GM23248 (cell line): ENCODE measurements at places on chromosomes 2 and 18.
A peak's percentile ranks its signal among the peaks of the same experiment; 100 is the strongest.

- DNase-seq = no peak
Measured at GRCh38 chr2:30282081-30282480, 50.7 kb downstream of the LBH start.

DNA sequence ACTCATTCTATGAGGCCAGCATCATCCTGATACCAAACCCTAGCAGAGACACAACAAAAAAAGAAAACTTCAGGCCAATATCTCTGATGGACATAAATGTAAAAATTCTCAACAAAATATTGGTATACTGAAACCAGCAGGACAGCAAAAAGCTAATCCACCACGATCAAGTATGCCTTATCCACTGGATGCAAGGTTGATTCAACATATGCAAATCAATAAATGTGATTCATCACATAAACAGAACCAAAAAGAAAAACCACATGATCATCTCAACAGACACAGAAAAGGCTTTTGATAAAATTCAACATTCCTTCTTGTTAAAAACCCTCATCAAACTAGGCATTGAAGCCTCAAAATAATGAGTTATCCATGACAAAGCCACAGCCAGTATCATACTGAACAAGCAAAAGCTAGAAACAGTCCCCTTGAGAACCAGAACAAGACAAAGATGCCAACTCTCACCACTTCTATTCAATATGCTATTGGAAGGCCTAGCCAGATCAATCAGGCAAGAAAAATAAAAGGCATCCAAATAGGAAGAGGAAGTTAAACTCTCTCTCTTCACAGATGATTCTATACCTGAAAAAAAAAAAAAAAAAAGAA lies 45.3 kb downstream of the RTTN start:
- no peak for DNase-seq

- DNase-seq = no peak
Measured at GRCh38 chr2:152620985-152621384, 96.3 kb downstream of the PRPF40A start.

- DNase-seq = no peak
Measured at GRCh38 chr2:50777954-50778353, 254.0 kb downstream of the NRXN1 start.

DNA sequence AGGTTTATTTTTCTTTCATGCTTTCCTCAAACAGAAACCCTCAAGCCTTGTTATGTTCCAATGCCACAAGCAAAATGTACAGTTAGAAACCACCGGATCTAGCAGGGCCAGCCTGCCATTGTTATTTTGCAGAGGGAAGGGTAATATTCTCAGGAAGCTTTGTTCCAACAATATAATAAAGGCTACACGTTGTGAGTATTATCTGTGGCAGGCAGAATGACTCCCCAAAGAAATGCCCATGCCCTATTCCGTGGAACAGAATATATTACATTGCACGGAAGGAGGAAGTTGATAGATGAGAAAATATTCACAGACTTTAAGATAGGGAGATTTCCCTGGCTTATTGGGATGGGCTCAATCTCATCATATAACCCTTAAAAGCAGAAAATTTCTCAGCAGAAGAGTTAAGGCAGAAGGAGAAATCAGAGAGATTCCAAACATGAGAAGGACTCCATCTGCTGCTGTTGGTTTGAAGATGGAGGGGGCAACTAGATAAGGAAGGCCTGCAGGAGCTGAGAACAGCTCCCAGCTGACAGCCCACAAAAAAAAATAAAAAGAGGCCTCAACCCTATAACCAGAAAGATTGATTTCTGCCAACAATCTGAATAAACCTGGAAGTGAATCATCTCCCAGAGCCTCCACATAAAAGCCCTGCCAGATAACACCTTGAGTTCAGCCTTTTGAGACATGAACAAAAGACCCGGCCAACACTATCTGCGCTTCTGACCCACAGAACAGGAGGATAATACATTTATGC lies 466.6 kb downstream of the LPIN1 start:
- no peak for DNase-seq

DNA sequence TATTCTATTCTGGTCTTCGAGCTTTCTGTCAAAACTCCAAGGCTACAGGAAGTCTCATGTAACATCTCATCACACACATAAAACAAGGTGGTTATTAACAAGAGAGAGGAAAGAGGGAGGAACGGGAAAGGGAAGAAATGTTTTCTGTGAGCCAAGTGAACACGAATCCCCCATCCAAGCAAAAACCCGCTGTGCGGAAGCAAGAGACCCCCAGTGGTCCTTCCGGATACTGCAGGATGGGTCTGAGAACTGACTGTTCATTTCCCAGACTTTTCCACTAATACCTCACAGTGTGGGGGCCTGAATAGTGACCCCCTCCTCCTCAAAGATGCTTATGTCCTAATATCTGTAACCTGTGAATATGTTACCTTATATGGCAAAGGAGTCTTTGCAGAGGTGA lies 19.0 kb upstream of the DIPK1C start:
- DNase-seq = peak; percentile 35

DNA sequence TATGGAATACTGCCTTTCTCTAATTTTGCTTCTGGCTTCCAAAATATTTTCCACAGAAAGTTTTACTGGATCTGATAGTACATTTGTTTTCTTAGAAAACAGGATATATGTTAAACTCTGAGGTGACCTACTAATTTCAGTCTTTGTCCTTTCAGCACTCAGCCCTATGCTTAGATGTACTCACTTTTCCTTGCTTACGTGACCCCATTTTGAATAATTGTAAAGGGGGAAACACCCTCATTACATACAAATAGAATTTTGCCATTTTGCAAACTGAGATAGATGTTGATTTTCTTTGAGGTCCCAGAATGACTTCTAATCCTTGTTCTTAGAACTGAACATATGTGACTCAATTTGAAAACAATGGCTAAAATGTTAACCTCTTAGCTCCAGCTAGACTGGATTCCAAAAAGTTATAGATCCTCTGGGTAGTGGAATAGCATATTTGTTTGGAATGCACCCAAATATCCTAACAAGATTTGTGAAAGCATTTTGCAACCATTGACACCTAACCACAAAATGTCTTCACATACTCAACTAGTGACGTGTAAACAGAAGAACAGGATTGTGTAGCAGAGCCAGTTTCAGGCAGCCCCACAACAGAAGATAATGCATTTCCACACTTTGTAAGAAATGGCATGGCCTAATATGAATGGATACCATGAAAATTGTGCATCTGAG lies 44.8 kb upstream of the EHBP1 start:
- peak; percentile 88 for DNase-seq

GRCh38 chr18:58196881-58197872 lies 153.2 kb downstream of the NEDD4L start:
- DNase-seq = no peak

DNA sequence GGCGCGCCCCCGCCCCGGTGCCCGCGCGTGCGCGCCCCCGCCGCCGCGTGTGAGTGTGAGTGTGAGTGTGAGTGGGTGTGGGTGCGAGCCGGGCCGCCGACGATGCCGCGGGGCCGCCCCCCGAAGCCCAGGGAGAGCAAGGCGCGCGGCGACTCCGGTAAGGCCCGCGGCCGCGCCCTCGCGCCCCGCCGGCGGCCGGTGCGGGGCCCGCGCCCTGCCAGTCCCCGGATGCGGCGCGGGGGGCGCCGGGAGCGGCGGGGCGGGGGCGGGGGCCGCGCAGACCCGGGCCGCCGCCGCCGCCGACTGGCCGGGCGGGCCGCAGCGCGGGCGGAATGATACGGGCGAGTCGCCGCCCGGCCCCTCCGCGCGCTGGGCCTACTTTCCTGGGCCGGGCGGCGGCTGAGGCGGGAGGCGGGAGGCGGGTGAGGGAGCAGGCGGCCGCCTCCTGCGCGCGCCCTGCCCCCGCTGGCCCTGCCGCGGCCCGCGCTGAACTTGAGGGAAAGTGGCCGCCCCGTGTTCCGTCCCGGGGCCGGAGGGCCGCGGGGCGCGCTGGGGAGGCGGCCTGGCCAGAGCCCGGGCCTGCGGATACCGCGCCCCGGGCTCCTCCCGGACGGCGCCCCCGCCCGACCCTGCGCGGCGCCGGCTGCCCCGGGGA lies at the start of gene ZNF236:
TSS of gene ZNF236 (plus strand) at position 52 of the 655 bp plus-strand sequence. CDS start at position 103, 51 bp downstream.
- peak; percentile 89 for DNase-seq

- DNase-seq = no peak
Measured at GRCh38 chr2:46751897-46752296, 163.7 kb downstream of the MCFD2 start.

DNA sequence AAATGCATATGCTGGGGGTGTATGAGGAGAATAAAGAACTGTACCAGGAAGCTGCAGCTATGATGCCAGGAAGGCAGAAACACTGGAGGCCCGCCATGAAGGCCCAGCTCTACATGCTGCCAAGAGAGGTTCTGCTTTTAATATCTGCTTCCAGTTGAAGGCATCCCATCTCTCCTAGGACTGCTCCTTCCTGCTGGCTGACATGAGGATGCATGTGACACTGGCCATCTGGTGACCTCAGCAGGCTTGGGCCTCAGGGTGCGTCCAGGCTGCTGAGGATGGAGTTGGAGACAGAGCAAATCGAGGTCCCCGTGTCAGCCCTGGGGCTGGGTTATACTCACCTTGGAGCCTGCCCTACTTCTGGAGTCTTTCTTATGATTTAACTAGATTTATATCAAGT lies 49.0 kb downstream of the PSMG2 start:
- no peak for DNase-seq

GRCh38 chr2:230218421-230218820 lies 1.4 kb downstream of the SP110 start:
- DNase-seq = peak; percentile 2

- no peak for DNase-seq
Measured at GRCh38 chr2:210541290-210541902, 15.0 kb upstream of the CPS1 start.

- DNase-seq = no peak
Measured at GRCh38 chr2:8440029-8440778, 241.7 kb upstream of the ID2 start.

GRCh38 chr18:3647636-3648035 lies 197.7 kb downstream of the TGIF1 start:
- no peak for DNase-seq

DNA sequence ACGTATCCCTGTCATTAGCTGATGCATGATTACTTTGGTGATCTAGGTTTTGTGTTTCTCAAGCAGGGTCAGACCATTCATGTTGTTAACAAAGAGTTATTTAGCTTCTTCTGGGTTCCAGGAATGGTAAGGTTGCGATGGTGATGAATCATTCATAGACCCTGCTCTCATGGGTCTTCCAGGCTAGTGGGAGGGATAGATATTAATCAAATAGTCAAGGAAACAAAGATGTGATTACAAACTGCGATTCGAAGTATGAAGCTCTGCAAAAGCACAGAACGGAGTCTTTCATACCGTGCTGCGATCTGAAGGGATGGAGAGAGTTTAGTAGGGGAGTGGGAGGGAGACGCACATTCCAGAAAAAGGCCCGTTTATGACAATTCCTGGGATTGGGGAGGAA lies 42.1 kb downstream of the CAVIN2 start:
- no peak for DNase-seq

DNA sequence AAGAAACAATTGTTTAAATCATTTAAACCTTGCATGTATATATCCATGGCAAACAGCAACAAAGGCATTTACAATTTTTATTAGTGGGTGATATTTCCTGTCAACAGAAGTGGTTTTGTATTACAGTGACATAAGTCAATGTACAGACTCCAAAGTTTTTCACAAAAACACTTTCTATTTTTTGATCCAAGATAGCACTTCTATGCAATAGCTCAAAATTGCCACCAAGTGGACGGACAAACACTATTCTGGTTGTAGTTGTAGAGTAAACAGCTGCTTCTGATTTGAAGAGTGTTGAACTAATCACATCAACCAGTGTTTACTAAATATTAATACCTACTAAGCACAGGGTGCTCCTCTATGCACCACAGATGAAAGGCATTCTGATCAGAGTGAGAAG lies 421.4 kb downstream of the NCKAP5 start:
- no peak for DNase-seq

DNA sequence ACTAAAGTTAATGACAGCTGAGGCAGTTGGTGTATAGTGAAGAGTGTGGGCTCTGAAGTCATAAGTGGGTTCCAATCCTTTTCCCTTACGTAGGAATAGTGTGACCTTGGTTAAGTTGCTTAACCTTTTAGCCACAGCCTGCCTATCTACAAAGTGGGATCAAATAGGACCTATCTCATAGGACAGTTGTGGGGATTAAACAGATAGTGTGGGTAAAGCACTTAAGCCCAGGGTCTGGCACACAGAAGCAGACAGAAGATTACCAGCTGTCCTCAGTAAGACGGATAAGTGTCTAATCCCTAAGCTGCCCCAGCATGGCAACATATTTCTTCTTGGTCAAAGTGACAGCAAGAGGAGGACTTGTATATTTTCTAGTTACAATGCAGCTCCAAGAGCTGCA lies 28.2 kb downstream of the UBE2F start:
- DNase-seq = no peak

- no peak for DNase-seq
Measured at GRCh38 chr2:24824966-24825882, 32.0 kb downstream of the CENPO start.

GRCh38 chr2:135694711-135695110 lies 46.9 kb upstream of the UBXN4 start:
- peak; percentile 19 for DNase-seq

GRCh38 chr2:1701020-1701419 lies 43.3 kb downstream of the PXDN start:
- DNase-seq = no peak

DNA sequence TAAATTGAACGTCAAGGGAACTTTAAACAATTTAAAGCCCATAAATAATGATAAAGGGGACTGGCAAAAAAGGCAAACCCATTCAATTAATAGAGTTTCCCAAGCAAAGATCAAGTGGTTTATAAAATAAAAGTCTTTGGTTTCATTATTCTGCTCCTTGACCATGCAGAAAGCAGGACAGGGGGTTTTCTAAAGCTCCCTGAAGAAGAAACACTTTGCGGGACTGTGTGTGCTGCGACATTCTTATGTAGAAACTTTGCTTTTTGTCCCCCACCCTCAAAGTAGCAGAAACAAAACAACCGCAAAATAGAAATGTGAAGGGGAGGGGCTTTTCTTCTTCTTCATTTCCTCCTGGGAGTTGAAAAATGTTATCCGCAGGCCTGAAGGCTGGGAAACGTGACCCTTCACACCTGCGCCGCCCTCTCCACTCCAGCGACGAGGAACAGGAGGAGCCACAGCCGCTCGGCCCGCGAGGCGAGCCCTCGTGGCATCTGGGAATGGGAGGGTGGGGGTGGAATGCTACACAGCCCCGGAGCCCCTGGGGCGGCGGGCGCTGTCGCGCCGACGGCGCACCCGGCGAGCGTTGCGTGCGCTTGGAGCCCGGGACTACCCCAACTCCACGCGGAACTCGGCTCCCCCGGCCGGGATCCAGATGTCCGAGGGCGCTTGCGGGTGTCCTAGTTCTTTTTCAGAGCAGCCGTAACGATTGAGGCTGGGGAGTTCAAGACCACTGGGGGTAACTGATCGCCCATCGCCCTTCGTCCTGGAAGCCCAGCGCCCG lies 4.3 kb upstream of the GBX2 start:
- DNase-seq = no peak

DNA sequence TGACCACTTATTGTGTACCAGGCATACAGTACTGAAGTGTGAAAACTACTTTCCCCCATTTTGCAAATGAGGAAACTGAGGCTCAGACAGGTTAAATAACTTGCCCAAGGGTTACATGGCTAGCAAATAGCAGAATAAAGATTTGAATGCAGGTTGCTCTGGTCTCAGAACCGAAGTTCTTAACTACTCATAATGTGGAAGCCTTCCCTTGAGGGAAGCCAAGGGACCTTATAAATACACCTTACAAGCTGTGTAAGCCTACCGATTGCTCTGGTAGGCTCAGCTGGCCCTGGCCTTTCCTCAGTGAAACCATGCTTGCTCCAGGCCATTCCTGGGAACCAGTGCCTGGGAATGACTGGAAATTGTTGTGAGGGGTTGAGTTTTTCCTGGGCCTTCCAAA lies 114.6 kb upstream of the CDCA7 start:
- DNase-seq = no peak

- DNase-seq = no peak
Measured at GRCh38 chr2:8541636-8542035, 140.2 kb upstream of the ID2 start.
